MCF 10A (cell line): ENCODE measurements at places on chromosomes 2 and 18.

DNA sequence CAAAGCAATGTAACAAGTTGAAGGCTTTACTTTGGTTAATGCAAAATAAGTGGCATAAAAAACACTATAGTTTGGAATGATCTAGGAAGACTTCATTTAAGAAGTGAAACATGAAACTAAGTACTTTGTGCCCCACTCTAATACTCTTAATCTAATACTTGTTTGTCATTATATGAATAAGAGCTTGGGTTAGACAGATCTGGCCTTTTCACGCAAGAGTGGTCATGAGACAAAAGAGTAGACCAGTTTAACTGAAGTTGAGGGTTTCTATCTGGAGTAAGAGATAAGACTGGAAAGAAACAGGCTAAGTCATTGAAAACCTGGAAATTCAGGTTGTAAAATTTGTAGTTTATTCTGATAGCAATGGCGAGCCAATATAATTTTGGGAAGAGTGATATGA is 2.8 kb downstream of the SLC30A6 start:
- DNase-seq: no peak

DNA sequence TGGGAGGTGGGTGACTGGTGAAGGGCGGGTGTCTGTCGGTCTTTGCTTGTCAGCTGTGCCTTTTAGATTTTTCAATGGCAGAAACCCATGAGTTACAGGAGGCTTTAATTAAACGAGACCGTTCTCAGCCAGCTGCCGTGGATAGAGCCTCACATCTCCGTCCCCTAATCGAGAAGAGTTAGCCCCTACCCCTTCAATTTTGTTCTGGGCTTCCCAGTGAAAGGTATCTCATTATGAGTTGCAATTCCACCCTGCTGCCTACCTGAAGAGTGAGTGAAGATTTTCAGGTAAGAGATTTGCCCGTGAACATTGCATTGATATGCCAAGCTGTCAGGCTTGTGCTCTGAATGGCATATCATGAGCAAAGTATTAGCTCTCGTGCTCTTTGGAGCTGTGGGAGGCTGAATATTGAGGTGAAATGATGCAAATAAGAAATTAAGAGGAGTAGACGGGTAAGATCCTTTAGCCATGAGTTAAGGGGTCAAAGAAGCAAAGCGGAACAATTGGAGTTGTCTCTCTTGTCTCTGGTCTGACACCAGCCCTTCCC is 118.7 kb upstream of the MSTN start:
- DNase-seq: no peak

DNA sequence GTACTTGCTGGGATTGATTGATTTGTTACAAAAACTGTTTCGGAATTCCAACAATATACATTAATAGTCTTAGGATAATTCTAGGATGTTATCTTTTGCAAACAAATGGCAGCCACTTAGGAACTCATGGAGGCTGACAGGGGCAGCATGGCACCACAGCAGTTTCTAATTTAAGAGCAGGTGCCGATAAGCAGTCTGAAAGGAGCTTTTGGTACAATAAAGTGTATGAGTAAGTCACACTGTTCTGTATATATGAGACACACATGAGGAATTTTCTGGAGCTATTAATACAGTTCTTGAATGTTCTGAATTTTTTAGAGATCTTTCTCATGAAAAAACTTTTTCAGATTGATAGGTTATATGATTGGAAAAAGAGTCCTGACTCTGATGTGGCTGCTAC is 52.2 kb downstream of the EIF5B start:
- no peak for DNase-seq

DNA sequence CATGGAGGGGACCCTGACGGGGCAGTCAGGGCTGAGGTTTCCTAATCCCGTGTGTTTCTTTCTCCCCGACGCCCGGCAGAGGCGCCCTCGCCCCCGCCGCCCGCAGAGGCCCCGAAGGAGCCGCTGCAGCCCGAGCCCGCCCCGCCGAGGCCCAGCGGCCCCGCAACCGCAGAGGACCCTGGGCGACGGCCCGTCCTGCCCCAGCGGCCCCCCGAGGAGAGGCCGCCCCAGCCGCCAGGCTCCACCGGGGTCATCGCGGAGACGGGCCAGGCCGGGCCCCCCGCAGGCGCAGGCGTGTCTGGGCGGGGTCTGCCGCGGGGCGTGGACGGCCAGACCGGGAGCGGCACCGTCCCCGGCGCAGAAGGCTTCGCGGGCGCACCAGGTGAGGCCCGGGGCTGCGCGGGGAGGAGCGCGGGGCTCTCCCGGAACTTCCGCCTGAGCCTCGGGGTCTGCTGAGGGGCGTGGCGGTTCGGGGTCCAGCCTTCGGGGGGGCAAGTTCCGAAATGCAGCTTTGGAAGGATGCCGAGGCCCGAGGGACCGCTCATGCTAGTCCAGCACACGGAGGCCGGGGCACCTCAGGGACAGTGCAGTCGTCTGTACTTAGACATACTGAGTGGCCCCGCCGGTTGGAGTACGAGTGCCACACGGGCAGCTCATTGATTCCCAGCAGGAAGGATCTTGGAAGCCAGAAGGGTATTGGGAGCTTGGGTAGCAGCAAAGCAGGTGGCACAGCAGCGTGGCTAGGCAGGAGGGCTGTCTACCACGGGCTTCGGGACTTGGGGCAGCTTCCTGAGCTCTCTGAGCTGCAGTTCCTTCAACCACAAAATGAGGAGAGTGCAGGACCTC is 60.1 kb downstream of the EMILIN2 start:
- DNase-seq: no peak

- DNase-seq: peak; percentile 6
These were observed 58.1 kb downstream of the HEATR5B start for GRCh38 chr2:37026050-37026449.

DNA sequence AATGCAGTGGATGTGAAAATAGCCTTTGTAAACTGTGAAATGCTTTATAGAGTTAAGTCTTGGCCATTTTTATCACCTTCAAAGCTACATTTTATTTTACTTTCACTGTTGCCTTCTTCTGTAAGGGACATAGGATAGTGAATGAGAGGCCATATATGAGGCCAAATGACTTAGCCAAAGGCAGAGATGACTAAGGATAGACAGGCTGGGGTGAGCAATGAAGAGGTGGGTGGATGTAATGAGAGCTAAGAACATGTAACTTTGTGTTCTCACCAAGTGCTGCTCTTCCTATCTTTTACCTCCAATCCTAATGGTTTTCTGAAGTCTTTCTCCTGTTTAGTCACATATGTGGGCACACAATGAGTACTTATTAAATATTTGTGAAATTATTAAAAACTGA is 101.9 kb downstream of the MBD5 start:
- DNase-seq: peak; percentile 39

DNA sequence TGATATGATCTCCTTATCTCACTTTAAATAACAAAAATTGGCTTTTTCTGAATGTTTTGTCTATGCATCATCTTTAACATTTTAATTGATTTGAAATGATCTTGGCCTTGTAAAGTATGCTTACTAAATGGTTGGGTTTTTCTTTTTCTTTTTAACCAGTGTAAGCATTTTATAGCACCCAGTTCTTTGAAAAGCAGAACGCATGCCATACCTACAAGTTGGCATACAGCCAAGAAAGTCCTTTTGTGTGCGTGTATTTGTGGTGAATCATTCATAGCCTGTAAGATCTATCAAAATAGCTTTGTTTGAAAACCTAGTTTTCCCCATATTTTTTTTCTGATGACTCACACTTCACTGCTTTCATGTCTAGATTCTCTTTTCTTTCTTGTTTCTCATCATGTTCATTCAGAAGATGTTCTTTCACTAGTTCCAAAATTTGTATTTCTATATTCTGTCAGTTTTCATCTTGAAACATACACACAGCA is 4.1 kb upstream of the VRK2 start:
- peak; percentile 92 for DNase-seq

- no peak for DNase-seq
These were observed 53.8 kb downstream of the CTIF start for GRCh38 chr18:48592540-48593171.
